NCI-H187 treated with DMSO at 0.1 percent for 48 hours (cell line): ENCODE measurements at places on chromosomes 12 and 14.

DNA sequence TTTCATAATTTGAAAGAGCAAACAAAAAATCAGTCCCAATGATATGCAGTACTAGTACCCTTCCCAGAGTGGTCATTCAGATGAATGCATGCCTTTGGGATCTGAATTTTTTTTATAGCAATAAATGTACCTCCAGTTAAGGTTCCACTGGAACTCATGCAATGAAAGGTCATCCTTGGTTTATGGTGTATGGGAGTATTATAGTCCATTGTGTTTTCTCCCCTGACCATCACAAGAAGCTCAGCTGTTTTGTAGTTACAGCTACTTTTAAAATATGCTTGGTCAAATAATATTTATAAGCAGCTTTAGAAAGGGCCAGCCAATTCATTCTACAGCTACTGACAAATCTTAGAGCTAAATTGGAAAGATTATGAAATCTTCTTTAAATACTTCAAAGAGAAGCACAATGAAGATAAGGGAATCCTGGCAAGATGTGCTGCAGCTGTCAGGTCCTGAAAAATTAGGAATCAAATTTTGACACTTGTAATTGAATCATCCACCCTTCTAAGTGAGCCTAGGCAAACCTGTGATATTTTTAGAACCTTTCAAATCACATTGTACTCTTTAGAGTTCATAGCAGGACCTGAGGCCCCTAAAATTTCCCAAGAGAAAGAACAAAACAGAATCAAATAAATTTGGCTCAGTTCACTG is 46.5 kb downstream of the IFT81 start:
- DNase-seq: no peak

DNA sequence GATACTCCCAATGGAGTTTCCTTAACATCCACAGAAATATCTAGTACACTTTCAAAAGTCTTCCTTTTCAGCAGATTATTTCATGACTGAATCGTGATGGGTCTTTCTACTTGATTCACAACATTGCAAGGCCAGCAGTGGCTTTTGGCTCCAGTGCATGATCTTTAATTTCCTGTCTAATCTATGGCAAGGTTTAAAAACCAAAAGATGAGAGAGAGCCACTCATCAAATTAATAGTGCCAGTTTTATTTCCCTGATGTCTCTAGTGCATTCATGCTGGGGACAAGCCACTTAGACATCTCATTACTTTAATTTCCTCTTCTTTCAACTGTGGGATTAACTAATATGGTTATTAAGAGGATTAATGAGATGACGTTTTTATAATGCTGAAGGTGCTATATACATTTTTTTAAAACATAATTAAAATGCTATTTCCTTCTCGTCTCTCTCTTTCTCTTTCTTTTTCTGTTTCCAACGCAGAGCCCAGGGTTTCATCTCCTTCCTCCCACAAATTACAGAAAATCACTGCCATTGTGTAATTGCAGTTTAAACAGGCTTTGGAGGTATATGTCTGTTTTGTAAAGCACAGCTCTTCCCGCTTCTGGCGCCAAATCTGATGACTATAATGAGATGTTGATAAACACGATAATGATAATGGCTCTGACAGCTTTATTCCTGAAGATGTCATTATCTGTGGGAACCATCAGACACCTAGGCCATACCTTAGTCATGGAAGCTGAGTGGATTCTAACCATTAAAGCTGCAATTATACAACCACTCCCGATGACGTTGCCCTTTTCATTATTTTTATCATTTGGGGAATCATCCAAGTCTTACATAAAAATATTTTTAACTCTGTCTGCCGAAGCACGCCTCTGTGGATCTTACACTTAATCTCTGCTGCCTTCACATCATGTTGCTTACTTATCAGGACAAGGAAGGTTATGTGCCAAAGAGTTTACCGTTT is 103.1 kb upstream of the PPM1H start:
- no peak for DNase-seq

- no peak for DNase-seq
These were observed 58.0 kb downstream of the PITPNM2 start for GRCh38 chr12:123092866-123093265.

GRCh38 chr12:61956545-61956944 is 303.7 kb upstream of the USP15 start:
- DNase-seq: no peak

- no peak for DNase-seq
These were observed 115.7 kb upstream of the GSC start for GRCh38 chr14:94885481-94886155.
